ENCODE measurements at places on chromosomes 6 and 20.
A peak's percentile ranks its signal among the peaks of the same experiment; 100 is the strongest.

GRCh38 chr20:20331817-20332216 lies 36.1 kb upstream of the INSM1 start:
- DNase-seq: no peak

DNA sequence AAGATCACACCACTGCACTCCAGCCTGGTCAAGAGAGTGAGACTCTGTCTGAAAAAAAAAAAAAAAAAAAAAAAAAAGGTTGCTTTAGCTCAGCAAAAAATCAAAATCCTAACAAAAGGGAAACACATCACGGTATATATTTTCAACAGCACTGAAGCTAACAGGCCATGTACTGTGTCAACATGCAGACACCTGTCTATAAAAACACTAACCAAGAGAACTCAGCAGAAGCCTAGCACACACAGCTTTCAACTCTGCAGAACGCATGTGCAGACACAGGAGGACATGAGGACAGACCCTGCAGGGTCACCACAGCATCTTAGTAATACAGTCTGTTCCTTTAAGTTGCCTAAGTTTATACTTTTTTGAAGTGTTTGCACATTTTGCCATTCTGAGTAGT lies 13.5 kb downstream of the NINL start:
- no peak for DNase-seq

- peak; percentile 98 for DNase-seq
Observed at GRCh38 chr20:2237059-2237458, 58.7 kb upstream of the TGM3 start.

- DNase-seq: no peak
Observed at GRCh38 chr6:112503091-112503596, 156.0 kb downstream of the RFPL4B start.

GRCh38 chr6:91083211-91083610 lies 496.3 kb upstream of the MAP3K7 start:
- DNase-seq: no peak

- no peak for DNase-seq
Observed at GRCh38 chr6:160523223-160523622, 140.9 kb downstream of the LPA start.

- DNase-seq: no peak
Observed at GRCh38 chr6:117601811-117602150, 530 bp downstream of the GOPC start.

DNA sequence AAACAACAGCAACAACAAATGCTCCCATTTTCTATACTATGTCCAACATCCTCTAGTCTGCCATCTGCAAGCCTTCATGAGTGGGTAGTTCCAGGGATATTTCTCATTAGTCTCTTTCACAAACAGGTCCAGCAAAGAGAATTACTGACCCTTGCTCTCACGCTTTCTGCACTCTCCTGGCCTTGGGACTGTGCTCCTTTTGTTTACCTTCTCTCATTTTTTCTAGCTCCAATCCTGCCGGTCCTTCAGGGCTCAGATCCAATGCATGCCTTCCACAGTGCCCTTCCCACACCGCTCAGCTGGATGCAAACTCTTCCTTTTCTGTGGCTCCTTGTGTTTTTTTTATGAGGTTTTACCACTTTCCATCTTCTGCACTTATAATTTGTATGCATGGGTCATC lies 47.2 kb downstream of the ADTRP start:
- no peak for DNase-seq

GRCh38 chr6:161228096-161228495 lies 45.8 kb downstream of the AGPAT4 start:
- no peak for DNase-seq

DNA sequence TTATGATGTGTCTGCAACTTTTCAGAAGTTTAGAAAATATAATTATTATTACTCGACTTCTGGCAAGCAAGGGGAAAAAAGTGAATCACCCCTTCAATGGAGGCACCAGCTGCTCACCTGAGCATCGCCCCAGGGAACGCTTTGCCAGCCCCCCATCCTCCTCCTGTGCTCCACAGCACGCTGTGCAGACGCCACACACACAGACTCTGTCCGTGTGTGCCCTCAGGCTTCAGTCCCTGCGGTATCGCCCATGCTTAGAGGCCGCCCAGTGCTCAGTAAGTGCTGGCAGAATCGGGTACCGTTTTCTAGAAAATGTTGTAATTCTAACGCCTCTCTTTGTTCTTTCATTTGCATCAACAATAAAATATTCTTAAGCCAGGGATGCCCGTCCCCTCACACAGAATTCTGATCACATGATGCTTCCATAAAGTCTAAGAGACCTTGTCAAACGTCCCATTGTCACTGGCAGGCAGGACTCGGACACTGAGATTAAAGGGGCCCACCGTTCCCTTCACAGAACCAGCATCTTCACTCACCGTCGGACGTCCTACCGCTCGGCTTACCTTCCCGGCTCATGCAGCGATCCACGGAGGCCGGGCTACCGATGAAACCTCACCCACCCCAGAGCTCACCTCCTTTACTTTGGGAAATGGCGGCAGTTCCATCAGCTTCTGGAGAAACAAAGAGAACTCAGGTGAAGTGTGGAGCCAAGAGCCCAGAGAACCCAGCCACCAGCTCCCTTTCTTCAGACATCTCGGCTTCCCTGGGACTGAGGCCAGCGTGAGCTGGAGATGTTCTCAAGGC lies 105.5 kb downstream of the DLL1 start:
- no peak for DNase-seq

DNA sequence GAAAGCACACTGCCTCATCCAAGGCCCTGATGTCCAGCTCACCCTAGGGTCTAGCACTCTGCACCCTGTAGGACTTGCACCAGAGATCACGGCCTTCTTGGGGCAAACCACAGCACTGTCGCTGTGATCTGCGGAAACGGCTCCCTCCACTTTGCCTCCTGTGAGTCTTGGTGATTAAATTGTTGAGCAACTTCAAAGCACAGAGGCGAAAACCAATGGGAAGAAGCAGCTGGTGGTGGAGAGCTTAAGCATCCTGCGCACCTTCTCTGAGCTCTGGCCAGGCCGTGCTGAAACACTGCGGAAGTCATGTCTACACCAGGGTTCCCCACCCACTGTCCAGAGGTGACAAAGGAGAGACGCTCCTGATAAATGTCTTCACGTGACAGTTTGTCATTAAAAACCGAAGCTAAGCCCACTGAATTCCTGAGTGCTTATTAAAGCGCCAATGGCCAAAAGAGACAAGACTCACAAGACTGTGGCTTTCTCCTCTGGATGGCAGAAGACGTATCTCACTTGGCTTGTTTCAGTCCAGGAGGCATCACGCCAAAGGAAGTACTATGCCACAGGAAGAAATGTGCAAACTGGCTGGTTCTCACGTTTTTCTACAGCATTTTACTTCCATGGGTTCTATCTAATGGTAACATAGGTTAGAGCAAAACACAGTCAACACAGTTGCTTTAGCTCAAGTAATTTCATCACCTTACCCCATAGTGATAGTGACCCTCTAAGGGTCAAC lies 3.1 kb downstream of the RAMACL start:
- DNase-seq: no peak

DNA sequence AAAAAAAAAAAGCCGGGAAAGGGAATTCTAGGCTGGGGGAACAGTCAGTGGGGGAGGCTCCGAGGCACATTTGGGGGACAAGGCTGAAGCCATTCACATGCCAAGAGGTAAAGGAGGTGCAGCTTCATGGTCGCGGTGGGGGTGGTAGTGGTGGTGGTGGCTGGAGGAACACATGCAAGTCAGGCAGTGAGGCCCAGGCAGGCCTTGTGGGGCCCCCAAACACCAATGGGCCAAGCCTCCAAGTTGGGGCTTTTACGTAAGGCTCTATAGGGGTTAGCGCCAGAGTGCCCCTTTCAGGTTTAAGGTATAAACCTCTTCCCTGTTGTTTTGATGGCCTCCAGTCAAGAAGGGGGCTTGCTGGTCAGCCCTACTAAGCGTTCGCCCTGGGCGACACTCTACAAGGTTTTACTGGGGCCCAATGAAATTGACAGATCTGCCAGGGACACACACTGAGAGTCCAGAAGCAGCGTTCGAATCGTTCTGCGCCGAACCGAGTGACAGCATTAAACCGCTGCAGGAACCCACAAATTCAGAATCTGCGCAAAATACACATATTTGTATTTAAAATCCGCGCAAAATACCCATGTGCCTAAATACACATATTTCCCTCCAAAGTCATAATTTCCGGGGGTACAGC lies 818 bp upstream of the AP5S1 start:
- no peak for DNase-seq

DNA sequence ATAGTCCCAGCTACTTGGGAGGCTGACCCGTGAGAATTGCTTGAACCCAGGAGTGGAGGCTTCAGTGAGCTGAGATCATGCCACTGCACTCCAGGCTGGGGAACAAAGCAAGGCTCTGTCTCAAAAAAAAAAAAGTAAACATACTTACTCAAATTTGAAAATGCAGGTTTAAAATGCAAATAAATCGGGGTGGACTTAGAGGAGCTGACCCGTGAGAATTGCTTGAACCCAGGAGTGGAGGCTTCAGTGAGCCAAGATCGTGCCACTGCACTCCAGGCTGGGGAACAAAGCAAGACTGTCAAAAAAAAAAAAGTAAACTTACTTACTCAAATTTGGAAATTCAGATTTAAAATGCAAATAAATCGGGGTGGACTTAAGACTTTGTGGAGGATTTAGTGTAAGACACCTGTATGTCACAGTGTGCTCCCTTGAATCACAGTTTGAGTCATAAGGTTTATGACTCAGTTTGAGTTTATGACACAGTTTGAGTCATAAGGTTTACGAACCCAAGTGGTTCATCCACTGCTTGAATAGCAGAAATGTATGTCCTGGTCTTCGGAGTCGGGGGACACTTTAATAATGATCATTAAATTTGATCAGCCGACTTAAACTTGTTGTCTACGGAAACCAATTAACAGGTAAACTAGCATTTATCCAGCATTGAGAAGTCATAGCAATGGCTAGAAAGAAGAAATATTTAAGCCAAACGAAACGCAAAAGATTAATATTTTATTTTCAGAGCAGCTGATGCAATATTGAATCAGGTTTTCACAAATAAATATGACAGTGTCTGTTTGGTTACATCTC lies 6.8 kb upstream of the MRPS10 start:
- DNase-seq: no peak

DNA sequence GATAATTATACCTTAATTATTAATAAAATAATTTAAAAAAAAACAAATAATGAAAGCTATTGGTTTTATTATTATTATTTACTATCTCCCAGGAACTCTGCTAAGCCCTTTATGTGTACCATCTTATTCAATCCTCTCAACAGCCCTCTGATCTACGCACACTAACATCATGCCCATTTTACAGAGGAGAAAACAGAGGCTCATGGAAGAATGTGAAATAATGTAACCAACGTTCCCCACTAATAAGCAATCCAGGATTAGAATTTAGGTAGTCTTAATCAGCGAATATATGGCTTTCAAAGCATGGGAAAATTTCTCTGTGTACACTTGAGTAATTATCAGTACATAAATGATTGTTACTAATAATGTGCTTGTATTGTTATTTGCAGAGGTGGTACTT lies 89.0 kb downstream of the MAFB start:
- no peak for DNase-seq

DNA sequence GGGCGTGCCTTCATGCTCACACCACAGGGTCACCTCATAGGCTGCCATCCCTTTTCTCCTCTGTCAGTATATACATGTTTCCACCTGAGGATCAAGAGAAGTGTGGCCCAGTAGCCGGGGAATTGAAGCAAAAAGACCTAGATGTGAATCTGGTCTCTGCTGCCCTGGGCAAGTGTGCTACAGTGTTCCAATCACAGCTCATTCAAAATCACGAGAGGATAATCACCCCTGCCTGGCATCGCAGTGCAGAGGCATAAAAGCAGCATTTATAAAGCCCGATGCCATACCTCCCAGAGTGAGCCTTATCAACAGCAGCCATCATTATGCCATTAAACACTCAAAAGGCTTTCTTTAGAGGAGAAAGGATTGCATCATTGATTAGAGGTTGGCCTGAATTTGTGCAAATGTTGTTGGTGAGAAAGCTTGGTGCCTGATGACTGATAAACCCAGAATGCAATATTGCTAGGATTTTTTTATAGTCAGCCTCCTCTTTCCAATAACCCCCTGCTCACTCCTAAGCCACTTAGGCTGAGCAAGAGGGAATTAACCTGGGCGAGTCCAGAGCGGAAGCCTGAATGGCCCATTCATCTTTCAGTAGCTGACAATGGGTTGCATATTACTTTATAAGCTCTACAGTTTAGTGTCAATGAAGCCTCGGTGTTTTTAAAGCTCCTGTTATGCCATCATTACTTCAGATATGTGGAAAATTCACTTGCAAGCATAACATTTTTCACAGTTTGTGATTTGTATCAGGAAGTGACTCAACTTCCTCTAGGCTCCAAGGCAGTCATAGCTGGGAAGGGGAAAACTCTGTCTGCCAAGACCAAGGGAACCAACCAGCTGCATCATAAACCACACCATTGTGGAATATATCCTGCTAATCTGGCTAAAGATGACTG lies 92.5 kb upstream of the NXT1 start:
- peak; percentile 46 for DNase-seq

GRCh38 chr6:127618729-127619128 lies 41.8 kb downstream of the C6orf58 start:
- no peak for DNase-seq

DNA sequence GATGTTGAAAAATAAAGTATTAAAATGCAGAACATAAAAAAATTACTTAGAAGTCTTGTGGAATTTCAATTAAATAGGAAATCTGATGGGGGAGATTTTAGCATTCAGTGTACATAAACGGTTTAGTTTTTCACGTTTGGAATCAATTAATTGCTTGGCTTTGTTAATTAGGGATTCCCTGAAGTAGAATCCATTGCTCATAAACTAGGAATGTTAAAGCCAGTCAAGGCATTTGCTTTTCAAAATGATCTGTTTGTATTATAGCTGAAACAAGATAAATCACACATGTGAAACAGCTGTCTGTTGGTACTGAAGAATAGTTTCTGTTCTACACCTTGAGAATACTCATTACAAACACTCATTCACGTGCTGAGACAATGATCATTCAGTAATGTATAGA lies 297.9 kb downstream of the TBC1D7 start:
- DNase-seq: no peak

- DNase-seq: no peak
Observed at GRCh38 chr20:341682-342081, 5.2 kb upstream of the NRSN2 start.

GRCh38 chr6:83711958-83712357 lies 3.1 kb upstream of the SNAP91 start:
- no peak for DNase-seq

DNA sequence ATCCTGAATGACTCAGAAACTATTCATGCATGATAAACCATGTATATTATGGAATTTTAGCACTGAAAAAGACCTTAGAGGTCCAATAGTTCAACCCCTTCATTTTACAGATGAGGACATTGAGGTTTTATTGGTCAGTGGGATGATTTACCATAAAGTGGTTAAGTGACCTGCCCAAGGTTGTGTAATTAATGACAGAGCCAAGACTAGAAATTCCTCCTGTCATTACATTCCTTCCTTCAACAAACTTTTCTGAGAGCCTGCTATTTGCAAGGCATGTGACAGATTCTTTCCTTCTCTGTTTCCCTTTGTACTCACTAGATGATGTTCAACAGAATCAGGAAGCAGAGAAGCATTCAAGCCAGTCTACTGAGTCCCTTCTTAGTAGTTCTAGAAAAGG lies 170.7 kb upstream of the KCNK16 start:
- DNase-seq: no peak

DNA sequence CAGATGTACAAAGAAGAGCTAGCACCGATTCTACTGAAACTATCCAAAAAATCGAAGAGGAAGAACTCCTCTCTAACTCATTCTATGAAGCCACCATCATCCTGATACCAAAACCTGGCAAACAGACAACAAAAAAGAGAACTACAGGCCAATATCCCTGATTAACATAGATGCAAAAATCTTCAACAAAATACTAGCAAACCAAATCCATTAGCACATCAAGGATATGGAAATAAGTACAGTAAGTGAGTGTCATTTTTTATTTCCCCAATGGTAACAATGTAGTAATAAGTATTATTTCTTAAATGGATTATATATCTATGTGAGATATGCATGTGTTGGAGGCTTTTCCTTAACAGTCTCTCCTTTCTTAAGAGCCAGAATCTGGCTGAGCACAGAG lies 134.5 kb upstream of the SMLR1 start:
- DNase-seq: no peak
